ENCODE measurements at places on chromosomes 16 and 17.

DNA sequence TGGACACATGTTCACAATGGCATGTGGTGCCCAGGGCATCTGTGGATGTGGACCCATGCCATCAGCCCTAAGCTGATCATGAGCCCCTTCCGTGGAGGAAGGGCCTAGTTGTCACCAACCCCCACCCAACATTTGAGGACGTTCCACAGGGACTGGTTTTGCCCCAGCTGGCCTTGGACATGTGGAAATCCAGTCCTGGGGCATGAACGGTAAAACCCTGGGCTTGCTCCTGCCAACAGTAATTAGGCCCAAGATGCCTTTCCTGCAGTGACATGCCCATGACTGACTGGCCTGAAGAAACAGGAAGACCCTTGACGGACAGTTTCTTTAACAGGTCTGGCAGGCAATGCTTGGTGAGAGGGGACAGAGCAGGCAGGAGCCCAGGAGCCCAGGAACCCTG lies 7.7 kb downstream of the TNS4 start:
- no peak for DNase-seq

GRCh38 chr16:54511222-54511731 lies 224.7 kb upstream of the IRX3 start:
- no peak for DNase-seq

DNA sequence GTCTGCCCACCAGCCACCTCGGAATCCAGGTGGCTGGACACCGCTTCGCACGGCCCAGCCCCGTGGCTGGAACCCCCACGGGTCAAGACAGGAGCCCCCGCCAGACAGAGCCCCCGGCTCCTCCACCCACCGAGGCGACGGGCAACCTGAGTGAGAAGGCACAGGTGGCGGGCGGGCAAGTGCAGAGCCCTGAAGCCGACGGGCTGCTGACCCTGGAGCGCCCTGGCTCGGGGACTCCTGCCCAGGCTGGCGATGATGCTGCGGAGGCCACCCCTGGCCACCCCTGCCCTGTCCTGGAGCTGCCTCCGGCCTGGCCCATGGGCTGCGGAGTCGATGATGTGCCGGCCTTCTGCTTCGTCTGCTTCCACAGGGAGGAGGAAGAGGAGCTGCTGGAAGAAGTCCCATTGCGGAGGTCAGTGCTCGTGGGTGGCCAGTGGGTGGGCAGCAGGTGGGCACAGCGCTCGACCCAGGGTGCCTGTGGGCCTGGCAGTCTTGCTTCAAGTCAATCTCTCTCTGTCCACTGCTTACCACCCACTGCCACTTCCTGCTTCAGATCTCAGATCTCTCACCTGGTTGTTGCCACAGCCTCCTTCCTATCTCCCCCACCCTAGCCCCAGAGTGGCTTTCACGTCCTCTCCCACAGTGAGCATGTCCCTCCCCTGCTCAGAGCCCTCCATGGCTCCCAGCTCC lies 33.1 kb upstream of the SBK1 start:
- DNase-seq: peak; percentile 47

GRCh38 chr17:15981208-15981607 lies 18.3 kb downstream of the ZSWIM7 start:
- no peak for DNase-seq

GRCh38 chr16:69237296-69237695 lies 50.3 kb downstream of the SNTB2 start:
- no peak for DNase-seq

GRCh38 chr16:4696905-4697847 lies 3.8 kb downstream of the NUDT16L1 start:
- DNase-seq: no peak

DNA sequence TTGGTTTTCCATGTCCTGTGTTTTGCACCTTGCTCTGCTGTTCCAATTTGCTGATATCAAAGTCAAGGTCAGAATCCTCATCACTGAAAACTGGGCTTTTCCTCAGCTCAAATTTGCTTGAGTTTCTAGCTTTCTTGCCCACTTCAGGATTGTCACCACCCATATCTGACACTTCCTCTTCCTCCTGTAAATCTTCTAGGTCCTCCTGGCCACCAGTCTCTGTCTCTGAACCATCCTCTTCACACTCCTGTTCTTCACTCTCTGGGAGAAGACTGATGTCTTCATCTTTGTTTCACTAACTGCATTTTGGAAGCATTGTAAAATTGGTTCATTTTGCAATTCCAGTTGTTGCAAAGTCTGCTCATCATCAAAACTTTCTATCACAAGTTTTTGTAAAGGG lies 63.4 kb upstream of the RBL2 start:
- no peak for DNase-seq

- no peak for DNase-seq
Observed at GRCh38 chr17:27199948-27200347, 94.0 kb upstream of the WSB1 start.

- DNase-seq: no peak
Observed at GRCh38 chr17:48825446-48826381, 5.1 kb upstream of the CALCOCO2 start.

GRCh38 chr17:35161281-35161761 lies 13.7 kb downstream of the UNC45B start:
- no peak for DNase-seq

DNA sequence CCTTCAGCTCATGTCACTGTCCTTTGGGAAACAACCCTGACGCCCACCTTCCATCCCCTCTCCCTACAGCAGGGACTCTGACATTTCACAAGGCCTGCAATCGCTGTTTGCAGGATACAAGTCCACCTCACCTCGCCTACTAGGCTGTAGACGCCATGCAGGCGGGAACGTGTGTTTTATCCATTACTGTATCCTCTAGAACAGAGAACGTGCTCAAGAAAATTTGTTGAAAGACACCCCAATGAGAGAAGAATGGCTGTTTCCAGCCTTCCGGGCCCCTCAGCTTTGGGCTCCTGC lies 1.5 kb upstream of the TTYH2 start:
- DNase-seq: no peak

- DNase-seq: no peak
Observed at GRCh38 chr17:48470388-48471034, 40.5 kb upstream of the SKAP1 start.

DNA sequence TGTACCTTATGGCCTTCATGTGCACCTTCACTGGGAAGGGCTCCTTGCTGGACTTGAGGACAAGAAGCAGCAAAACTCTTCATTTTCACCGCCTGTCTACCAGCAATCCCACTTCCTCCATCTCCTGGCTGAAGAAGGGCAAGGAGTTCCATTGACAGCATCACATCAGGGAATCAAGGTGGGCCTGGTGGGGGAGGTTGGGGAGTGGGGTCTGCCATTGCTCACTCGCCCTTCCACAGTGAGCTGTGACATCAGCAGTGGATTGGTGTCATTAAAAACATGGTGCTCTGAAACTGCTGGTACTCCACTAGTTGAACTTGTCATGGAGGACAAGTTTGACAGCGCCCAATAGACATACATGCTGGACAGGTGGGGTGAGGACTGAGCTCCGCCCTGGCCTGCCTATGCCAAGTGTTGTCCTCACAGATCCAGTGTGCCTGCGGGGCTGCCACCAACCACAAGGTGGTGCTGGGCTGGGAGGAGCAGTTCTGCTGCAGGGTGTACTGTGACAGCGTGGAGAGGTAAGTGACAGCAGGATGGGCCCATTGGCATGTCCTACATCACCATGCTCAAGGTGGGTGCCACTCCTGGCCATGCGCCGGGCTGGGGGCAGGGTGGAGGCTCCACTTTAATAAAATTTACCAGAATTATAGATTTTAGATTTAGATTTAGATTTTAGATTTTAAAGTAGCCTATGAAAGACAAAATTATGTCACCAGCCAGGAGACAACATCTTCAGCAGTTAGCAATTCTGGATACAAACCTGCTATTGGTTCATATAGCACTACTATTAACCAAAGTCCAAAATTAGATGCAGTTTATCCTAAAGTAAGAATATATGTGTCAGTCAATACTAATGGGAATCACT lies 1729.1 kb downstream of the TP53TG3F start:
- DNase-seq: no peak

DNA sequence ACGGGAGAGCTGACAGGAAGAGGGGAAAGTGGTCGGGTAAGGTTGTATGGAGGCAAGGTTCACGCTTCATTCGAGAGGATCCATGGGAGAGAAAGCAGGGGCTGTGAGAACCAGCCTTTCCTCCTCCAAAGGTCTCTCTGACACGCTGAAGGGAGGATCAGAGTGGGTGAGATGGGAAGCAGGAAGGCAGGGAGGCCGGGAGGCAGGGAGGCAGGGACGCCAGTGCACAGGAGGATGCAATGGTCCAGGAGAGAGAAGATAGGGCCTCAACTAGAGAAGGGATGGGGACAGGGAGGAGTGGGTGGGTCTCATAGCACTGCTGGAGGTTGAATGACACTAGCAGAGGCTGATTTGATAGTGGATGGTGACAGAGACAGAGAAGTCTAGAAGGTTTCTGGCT lies 54.1 kb downstream of the PIMREG start:
- no peak for DNase-seq

GRCh38 chr16:2335286-2335895 lies 5.1 kb downstream of the ABCA3 start:
- DNase-seq: no peak

DNA sequence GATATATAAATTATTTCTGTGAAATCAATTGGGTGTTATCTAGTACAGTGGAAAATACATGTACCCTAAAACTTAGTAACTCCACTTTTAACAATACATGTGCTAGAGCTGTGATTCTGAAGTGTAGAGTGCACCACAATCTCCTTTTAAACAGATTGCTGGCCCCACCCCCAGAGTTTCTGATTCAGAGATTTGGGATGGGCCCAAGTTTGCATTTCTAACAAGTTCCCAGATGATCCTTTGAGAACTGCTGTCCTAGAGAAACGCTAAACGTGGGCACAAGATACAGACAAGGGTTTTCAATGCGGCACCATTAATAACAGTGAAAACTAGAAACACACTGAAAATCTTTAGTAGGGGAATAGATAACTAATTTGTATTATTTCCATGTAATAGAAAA lies 49.2 kb downstream of the NXPH3 start:
- DNase-seq: no peak

DNA sequence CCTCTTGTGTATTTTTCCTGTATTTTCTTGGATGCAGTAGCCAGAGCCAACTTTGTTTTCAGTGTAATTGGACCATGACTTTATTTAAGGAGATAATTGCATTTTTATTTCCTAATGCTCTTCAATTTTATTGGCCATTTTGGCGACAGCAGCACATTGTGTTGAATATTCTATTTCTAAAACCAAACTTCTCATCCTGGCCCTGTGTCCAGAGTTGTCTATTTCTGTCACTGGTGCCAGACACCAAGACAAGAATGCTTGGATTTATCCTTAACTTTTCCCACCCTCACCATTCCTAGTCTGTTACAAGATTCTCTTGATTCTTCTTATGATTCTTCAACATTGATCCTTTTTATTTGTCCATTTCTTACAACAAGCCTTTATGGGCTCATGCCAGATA lies 37.1 kb downstream of the ARHGAP44 start:
- DNase-seq: no peak

DNA sequence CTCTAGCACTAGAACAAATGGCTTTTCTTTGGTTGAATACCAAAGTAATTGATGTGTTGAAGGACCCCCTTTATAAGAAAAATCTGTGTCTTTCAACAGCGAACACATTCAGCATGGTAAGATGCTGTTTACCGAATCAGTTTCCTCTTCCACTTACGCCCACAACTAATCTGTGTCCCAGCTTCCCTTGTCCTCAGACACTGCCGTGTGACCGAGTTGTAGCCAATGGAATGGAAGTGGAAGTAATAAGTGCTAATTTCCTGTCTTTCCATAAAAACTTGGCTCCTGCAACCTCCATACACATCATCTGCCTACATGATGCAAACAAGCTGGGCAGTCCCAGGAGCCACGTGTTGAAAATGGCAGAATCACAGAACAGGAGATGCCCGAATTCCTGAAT lies 10.4 kb downstream of the CDIPT start:
- no peak for DNase-seq

GRCh38 chr16:24748242-24748641 lies 18.8 kb downstream of the TNRC6A start:
- no peak for DNase-seq

GRCh38 chr17:49216953-49217650 lies 6.6 kb downstream of the ABI3 start:
- no peak for DNase-seq

DNA sequence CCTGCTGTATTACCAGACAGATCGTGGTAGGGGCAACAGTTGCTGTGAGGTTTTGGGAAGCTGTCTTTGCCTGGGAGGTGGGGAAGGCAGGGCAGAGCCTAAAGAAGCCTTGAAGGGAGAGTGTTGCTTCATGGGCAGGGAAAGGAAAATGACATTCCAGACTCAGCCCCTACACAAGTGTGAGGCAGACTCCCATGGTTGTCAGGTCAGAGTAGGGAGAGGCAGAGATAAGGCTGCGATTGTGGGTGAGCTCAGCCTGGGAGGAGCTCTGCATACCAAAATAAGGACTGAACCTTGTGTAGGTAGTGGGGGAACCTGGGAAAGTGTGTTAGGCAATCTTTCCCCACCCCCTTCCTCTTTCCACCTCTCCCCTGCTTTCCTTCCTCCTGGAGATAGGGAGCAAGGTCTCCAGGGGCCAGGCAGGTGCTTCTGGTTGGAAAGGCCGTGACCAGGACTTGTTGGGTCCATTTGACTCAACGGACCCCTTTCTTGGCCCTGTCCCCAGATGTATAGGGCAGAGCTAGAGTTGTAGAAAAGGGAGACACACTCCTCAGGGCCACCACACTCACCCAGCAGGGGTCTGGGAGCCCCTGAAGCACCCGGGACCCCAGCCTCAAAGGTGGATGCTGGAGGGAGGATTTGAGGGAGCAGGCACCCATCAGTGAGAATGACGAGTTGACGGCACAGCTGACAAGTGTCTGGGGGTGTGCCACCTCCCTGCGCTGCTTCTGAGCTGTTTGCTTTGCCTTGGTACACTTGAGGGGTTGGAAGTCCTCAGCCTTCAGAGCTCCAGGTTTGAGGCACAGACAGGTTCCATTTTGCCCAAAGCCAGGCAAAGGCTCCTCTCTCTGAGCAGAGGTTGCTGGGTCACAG lies 18.5 kb upstream of the TOB1 start:
- DNase-seq: no peak

All from retina (tissue), 1 donor.